ENCODE measurements at places on chromosomes 1 and 21.

- no peak for DNase-seq
These were observed 51.0 kb downstream of the SMYD2 start for GRCh38 chr1:214331827-214332423.

- no peak for DNase-seq
These were observed 257.2 kb downstream of the SPATA17 start for GRCh38 chr1:217888328-217888727.

DNA sequence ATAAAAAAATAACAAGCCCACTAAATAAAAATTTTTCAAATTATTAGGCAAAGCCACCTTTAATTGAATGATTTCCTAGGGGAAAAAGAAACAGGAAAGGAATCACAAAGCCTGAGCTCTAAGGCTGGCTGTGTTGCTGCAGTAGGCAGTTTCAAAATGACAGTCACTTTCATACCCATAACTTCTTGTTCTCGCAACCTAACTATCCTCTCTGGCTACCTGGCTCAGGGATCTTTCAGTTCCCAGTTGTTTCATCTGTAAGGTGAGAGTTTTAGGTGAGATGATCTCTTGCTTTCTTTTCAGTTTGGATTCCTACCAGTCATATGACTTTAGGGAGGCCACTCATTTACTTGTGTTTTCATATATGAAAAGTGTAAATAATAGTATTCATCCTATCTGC is 226.1 kb downstream of the ASTN1 start:
- no peak for DNase-seq

- no peak for DNase-seq
These were observed 513.0 kb downstream of the PTPRU start for GRCh38 chr1:29749024-29749945.

GRCh38 chr1:219798283-219799030 is 129.9 kb downstream of the SLC30A10 start:
- DNase-seq, result no peak

Measured in esophagus squamous epithelium (tissue), 5 donors.